ENCODE measurements at places on chromosomes 6 and 20. TPM values are rescaled to one million over a fixed set of nuclear protein-coding genes. Genes with fewer than 3 reads are reported as not detected.

The WFDC2 gene
- 3.3 TPM for total RNA-seq

The AIF1 gene
- total RNA-seq, result 6.9 TPM

The CRISP2 gene
- total RNA-seq, result 0.82 TPM

The NAPB gene
- 97.8 TPM for total RNA-seq

The WFDC5 gene
- not detected for total RNA-seq

The E2F1 gene
- 2.4 TPM for total RNA-seq

The RIPOR3 gene
- total RNA-seq, result 0.41 TPM

The TAGAP gene
- 0.82 TPM for total RNA-seq

The SPATS1 gene
- 0.41 TPM for total RNA-seq

- no peak for DNase-seq
These were observed 8.6 kb downstream of the MAP3K5 start for GRCh38 chr6:136783495-136784270.

DNA sequence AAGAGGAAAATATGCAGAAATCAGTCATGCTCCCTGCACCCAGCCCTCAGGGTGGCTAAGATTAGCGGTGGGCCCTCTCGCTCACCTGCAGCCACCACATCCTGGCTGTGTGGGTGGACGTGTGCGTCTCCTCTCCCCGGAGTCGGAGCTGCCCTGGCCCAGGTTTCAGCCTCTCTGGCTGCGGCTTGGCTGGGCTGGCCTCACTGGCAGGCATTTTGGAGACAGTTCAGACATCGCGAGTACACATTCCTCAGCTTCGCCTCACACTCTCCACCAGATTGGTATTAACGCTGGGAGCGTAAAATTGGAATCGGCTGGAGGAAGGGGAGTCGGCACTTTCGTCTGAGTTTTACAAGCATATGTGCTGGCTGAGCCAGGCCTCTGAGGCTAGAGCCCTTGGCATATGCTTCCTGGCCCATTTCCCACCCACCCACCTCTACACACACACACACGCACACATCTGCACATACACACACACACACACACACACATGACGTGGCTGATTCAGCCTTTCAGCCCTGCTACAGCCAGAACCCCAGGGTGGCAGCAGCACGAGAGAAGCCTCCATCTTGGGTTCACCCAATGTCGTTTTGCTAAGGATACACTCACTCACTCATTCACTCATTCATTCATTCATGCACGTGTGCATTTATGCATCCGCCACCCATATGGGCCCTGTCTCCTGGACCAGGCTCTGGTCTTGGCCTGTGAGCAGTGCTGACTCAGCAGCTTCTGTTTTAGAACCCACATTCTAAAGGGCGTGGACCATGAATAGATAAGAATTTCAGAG lies 42.9 kb downstream of the BCAS4 start:
- DNase-seq, result no peak

DNA sequence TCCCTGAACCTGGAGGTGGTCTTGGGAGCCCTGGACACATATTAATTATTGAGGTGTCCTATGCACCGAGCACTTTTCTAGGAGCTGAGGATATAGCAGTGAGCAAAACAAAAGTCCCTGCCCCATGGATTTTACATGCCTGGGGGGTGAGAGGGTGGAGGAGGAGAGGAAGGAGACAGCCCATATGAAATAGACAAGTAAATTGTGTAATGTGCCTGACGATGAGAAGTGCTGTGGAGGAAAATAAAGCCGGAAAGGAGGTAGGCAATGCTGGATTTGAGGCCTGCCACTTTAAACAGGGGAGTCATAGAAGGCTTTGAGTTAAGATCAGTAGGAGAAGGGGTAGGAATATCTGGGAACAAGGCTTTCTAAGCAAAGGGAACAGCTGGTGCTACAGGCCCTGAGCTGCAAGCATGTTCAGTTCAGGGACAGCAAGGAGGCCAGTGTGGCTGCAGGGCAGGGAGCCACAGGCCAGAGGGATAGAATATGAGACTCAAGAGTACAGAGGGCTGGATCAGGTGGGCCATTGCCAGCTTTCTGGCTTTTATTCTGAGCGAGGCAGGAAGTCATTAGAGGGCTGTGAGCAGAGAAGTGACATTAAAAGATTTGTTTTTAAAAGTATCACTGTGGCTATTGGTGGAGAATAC lies 19.1 kb upstream of the MYLIP start:
- DNase-seq, result no peak

DNA sequence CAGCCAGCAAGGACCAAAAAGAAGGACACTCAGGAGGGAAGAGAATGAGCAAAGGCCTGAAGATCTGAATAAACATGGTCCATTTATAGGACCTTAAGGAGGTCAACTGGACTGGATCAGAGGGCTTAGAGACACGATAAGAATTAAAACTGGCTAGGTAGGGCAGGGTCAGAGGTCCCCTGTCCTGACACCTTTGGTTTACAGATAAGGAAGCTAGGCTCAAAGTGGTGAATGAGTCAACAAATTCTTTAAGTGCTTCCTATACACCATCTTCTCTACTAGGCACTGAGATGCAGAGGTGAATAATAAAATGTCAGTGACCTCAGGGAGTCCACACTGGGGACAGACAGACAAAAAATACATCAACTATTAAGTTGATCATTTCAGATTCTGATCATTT lies 70.3 kb downstream of the HIVEP2 start:
- DNase-seq, result no peak

DNA sequence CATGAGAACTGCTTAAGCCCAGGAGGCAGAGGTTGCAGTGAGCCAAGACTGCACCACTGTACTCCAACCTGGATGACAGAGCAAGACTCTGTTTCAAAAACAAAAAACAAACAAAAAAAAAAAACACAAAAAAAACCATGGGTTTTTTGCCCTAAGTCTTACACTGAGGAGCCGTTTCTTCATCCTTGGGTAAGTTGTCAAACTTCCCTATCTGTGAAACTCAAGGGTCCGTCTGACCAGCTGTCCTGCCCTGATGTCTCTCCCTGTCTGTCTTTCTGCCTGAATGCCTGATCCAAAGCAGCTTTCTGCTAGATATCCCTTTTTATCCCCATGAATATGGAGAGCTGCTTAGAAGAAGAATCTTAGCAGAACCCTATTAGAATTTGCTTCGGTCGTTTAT lies 41.3 kb upstream of the CLDN20 start:
- DNase-seq, result no peak

DNA sequence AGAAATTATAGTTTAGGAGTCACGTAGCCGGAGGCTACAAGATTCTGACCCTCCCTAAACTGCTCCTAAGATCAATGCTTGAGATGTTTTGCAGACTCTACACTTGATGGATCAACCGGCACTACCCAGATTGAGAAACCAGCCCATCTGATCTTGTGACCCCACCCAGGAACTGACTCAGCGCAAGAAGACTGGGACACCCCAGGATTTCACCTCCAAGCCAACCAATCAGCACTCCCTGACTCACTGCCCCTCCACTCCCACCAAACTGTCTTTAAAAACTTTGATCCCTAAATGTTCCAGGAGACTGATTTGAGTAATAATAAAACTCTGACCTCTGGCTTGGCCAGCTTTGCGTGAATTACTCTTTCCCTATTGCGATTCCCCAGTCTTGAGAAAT lies 99.8 kb downstream of the OPRM1 start:
- DNase-seq, result no peak

DNA sequence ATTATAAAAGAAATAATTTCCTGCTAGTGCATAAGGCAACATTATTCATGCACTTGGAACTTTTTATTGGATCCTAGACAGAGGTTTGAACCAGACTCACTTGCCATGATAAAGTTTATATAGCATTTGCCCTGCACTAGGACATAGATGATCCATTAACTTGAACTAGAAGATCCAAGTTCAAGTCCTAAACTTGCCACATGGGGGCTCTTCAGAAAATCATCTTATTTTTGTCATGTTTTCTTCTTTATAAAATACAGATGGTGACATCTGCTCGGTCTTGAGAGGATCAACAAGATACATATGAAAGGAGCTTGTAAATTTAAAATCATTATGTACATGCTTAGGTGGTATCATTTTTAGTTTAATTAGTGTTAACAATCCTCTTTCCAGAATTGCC lies 94.5 kb downstream of the SIM1 start:
- no peak for DNase-seq

- no peak for DNase-seq
These were observed 779 bp downstream of the HEBP2 start for GRCh38 chr6:138404666-138405337.

GRCh38 chr6:167827583-167828324 lies 1.0 kb downstream of the AFDN start:
- peak; percentile 55 for DNase-seq

DNA sequence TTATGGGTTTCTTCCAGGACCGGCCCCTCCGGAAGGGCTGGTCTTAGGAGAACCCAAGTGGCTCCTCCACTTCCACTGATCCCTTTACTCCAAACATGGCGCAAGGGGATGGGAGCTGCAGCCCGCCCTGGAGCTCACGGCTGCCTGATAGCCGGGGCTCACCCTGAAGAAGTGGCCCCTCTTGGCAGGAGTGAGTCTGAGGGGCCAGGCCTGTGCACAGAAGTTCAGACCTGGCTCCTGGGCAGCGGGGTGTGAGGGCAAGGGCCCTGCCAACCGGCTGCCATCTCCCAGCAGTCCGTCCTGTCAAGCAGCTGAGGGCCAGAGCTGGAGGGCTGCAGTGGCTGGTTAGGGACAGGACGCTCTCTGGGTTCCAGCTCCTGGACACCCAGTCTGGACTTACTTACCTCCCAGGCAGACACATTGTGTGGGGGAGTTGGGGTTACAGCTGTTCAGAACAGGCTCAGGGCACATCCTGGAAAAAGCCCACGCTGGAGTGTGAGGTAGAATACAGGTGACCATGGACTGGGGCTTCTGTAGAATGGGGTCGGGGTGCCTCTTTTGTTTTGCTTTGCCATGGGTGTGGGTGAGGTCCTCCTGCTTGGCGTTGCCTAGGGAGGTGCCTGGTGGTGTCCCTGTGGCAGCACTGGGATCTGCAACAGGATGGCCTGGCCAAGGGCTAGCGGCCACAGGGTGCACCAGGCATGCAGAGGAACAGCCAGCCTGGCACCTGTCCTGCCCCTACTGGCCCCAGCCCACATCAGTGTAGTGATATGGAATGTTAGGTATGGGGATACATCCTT lies 88.4 kb downstream of the ASXL1 start:
- DNase-seq, result no peak

- no peak for DNase-seq
These were observed 10.1 kb upstream of the BTBD3 start for GRCh38 chr20:11907621-11908020.

- no peak for DNase-seq
These were observed 44.9 kb downstream of the SNX9 start for GRCh38 chr6:157867981-157868380.

DNA sequence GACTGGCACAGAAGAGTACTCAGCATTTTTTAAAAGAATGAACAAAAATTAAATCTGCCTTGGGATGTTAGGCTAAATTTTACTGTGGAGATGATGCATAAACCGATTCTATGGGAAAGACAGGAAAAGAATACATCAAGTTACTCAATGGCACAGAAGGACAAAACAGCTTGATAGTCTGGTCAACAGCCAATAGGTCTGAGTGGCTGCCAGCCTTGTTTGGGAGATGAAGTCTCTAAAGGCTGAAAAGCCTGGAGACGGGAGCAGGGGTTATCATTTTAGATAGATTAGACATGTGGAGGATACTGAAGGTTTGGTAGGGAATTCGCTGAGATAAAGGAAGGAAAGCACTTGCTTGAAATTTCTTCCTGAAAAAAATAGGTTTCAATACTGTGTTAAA lies 56.3 kb upstream of the LAMA2 start:
- DNase-seq, result no peak

GRCh38 chr20:17177341-17177740 lies 49.5 kb upstream of the PCSK2 start:
- DNase-seq, result no peak

DNA sequence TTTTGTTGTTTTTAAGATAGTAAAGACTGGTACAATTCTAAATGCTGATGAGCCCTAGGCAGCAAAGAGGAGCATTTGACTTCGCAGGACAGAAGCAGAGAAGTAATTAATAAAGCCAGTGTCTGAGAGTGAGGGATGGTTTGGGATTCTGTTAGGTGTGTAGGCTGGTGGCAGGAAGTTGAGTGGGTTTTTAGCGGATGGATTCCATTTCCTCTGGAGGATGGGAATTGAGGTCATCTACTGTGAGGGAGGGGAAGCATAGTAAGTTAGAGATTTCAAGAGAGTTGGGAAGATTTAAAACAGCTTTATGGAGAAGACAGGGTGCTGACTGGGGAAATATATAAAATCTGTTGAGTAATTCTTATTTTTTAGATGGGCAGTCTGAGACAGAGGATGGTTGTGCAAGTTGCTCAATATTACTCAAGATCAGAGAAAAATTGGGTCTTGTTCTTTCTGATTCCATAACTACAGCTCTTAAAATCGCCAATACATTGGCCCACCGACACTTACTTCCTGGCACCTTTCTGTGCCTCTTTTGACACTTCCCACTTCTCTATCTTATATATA lies 48.8 kb downstream of the PRL start:
- DNase-seq, result no peak

GRCh38 chr6:37727996-37728395 lies 30.3 kb upstream of the MDGA1 start:
- DNase-seq, result no peak

- DNase-seq, result no peak
These were observed 47.0 kb upstream of the DST start for GRCh38 chr6:56689663-56690062.

- DNase-seq, result no peak
These were observed 7.7 kb downstream of the TREML2 start for GRCh38 chr6:41193171-41193734.

- no peak for DNase-seq
These were observed 3.6 kb downstream of the PPP1R10 start for GRCh38 chr6:30613251-30614043.

DNA sequence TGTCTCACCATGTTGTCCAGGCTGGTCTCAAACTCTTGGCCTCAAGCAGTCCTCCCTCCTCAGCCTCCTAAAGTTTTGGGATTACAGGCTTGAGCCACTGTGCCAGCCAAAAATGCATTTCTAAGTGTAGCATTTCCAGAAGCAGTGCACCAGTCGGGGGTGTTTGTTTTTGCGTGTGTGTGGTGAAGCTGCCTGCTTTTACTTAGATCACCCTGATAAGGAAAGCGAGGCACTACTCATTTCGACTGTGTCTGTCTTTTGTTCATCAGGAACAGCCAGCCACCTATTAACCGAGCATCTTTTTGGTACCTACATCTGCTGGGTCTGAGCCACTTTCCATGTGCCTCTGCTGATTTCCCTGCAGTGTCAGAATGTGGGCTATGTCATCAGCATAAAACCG lies 18.7 kb downstream of the SIRT5 start:
- no peak for DNase-seq

DNA sequence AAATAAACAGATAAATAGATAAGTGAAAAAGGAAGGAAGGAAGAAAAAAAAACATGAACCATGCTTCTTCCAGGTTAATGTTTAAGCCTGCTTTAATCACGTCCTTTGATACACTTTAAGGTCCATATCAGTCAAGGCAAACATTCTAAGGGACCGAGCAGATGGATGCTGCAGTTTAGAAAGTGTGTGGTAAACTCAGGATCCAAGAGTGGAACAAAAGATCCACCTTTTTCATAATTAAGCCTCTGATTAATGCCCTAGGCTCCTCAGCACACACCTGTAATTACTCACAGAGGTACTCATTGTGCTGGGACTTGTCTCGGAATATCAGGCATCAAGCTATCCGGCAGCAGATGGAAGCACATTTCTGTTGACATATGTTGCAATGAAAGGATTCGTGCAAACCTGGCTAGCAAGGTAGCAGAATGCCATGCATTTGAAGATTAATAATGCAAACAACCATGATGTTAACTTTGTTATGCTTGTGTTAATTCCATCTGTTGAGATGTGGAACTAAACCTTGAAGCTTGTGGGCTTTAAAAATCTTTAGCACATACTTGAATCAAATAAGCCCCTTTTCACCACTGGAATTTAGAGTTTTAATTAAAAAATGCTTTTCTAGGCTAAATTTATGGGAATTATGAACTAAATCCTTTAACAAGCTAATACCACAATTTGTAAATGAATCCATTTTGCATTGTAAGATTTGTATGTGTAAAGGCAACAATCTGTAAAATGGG lies 163.7 kb downstream of the RALGAPA2 start:
- DNase-seq, result no peak
